Stimulated activated CD4-positive, alpha-beta T cell treated with anti-CD3 and anti-CD28 coated beads, Interleukin-4, amount 100 ng/mL, for 1 hour (primary cell): ENCODE measurements at places on chromosomes 2 and 18.
A peak's percentile ranks its signal among the peaks of the same experiment; 100 is the strongest.

- DNase-seq: no peak
Observed at GRCh38 chr2:138059487-138060300, 95.4 kb downstream of the HNMT start.

GRCh38 chr2:88090446-88091283 is 23.0 kb downstream of the SMYD1 start:
- peak; percentile 60 for DNase-seq

DNA sequence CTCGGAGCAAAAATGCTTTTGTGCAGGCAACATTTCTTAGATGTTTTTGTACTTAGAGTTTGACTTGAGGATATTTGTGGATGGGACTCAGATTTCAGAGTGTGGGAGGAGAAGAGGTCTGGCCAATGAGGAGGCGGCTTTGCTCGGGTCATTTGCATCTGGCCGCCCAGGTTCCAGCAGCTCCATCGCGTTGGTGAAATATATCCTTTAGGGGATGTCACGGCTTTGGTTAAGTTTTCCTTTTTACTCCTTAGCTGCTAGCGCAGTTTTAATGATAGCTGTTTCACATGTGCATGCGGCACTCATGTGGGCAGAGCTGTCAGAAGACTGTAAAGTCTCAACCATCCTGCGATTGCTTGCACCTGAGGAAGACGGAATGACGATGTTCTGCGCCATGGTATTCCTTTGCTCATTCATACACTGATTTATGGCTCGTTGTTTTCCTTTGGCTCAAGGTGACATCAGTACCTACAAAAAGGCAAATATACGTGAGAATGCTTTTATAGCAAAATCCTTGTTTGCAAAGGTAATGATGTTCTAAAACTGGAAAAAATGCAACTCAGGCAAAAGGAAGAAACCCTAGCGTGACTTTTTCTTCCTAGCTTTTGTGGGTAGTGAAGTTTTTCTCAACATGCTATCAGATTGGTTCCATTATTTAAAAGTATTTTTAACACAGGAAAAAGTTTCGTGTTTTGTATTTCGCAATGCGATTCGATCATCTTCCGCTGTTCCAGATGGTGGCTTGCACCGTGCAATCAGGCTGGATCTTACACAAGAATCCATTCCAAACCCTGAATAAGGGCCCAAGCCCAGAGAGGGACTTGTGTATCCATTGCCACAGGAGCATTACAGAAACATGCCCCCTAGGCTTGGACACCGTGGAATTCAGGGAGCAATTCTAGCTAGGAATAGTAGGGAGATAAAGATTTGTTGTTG is 70.5 kb upstream of the ZNF516 start:
- no peak for DNase-seq

DNA sequence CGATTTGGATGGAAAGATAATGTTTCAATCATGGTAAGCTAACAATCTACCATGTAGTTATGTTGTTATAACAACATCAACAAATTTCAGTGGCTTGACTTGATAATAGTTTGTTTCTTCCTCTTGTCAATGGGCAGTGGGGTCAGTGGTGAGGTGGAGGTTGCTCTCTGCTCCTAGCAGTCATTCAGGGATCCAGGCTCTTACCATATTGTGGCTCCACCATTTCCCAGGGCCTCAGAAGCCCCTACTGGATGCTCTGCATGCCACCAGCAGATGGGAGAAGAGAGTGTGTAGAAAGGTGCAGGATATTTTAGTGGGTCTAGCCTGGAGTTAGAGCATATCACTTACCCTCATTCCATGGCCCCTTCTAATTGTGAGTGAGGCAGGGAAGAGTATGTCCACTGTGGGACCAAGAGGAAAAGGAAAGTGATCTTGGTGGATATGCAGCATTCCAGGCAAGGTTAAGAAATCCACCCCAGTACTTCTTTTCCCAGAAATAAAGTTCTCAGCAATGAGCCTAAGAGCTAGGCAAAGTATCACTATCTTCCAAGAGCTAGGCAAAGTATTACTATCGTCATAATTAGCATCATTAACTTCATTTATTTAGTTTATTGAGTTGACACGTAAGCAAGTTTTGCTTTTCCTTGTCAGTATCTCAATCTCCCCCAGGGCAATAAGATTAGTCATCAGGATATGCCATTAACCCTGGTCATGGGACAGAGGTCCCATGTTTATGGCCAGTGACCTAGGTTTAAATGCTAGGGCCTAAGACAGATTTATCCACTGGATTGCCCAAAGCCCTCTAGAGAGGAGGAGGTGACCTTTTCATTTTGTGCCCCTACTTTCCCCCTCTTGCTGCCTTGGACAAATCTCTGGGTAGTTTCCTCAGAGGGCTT is 4.2 kb upstream of the IWS1 start:
- no peak for DNase-seq

DNA sequence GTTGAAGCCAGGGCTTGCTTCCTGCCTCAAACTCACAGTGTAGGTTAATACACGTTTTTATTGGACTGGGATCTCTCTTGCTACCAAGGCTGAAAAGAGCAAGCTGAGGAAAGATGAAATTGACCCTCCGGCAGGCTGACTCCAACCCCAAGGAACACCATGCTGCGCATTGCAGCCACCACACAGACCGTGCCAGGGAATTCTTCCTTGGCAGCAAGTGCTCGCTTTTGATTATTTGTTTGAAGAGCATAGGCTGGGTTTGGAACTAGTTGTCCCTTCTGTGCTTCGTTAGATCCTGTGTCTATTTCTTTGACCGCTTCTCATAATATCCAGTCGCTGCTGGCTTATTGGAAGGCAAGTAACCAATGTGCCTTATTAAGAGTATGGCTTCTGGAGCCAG is 34.4 kb upstream of the DARS1 start:
- no peak for DNase-seq
